Heart left ventricle (tissue), 16 donors: ENCODE measurements at places on chromosomes 12 and 14. TPM values are rescaled to one million over a fixed set of nuclear protein-coding genes. Genes with fewer than 3 reads are reported as not detected.
A peak's percentile ranks its signal among the peaks of the same experiment; 100 is the strongest.

DNA sequence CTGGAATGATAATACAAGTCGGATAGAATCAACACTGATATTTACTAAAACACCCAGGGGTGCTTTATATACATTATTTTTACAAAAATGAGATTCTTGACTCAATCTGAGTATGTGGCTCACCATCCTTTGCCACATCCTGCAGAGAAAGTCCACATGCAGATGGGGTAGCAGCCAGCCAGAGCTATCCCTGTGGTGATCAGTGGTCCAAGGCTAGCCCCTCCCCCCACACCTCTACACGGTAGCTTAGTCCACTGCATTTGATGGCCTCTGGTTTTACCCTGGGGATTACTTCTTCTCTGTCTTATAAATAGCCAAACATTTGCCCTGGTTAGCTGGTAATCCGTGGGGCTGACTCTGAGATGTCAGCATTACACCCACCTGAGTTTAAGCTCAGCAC lies 28.1 kb upstream of the TTC7B start:
- no peak overlapping the region for H3K4me3 ChIP-seq
- DNase-seq: no peak
- H3K27ac ChIP-seq: no peak overlapping the region
- no peaks in the 10 kb centered on the region for H3K36me3 ChIP-seq

DNA sequence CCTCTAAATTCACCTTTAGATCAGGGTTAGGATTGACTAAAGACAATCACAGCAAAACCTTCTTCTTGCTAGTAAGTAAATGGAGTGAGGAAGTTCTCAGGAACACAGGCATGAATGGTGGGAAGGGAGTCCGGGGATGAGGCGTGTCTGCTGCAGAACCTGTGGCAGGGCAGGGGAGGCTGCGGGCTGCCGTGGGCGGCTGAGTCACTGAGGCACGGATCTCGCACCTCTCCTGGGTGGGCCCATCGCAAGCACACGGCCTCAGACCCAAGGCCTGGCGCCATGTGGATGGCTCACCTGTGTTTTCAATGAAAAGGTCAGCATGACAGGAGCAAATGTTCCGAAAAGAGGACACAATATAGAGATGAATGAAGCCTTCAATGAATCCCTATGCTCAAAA lies 85.4 kb downstream of the PIWIL1 start:
- H3K4me1 ChIP-seq: no peaks in the 10 kb centered on the region
- H3K27ac ChIP-seq: no peak overlapping the region
- H3K27me3 ChIP-seq: no peaks in the 10 kb centered on the region
- no peaks in the 10 kb centered on the region for H3K36me3 ChIP-seq
- no peak overlapping the region for H3K4me3 ChIP-seq

- no peaks in the 10 kb centered on the region for H3K4me1 ChIP-seq
- no peaks in the 10 kb centered on the region for H3K27me3 ChIP-seq
- H3K4me3 ChIP-seq: no peak overlapping the region
These were observed 14.0 kb downstream of the MANSC1 start for GRCh38 chr12:12336049-12336411.

- H3K27ac ChIP-seq: no peak overlapping the region
- no peak for DNase-seq
- H3K27me3 ChIP-seq: no peaks in the 10 kb centered on the region
- H3K36me3 ChIP-seq: no peaks in the 10 kb centered on the region
- no peaks in the 10 kb centered on the region for H3K4me1 ChIP-seq
- H3K4me3 ChIP-seq: no peak overlapping the region
These were observed 88.5 kb upstream of the EVL start for GRCh38 chr14:99976681-99977080.

GRCh38 chr12:48525332-48525731 lies at the start of gene OR8S1:
Gene OR8S1 (plus strand): TSS chr12:48525632. CDS start chr12:48525632, 0 bp downstream.
- DNase-seq: no peak
- H3K27me3 ChIP-seq: no peaks in the 10 kb centered on the region
- no peaks in the 10 kb centered on the region for H3K4me1 ChIP-seq
- no peaks in the 10 kb centered on the region for H3K36me3 ChIP-seq
- H3K4me3 ChIP-seq: no peak within 1 kb of the TSS

- H3K27ac ChIP-seq: no peak overlapping the region
- no peaks in the 10 kb centered on the region for H3K4me1 ChIP-seq
- no peak for DNase-seq
- no peaks in the 10 kb centered on the region for H3K36me3 ChIP-seq
These were observed 5.5 kb upstream of the PFDN5 start for GRCh38 chr12:53289891-53290290.

GRCh38 chr12:92571169-92571568 lies 131.6 kb upstream of the PLEKHG7 start:
- H3K27ac ChIP-seq: no peak overlapping the region
- H3K27me3 ChIP-seq: no peaks in the 10 kb centered on the region
- DNase-seq: no peak
- H3K36me3 ChIP-seq: no peaks in the 10 kb centered on the region
- no peaks in the 10 kb centered on the region for H3K4me1 ChIP-seq

GRCh38 chr14:61925043-61925442 lies 162.8 kb downstream of the SNAPC1 start:
- no peaks in the 10 kb centered on the region for H3K27me3 ChIP-seq
- no peak overlapping the region for H3K27ac ChIP-seq
- H3K36me3 ChIP-seq: no peaks in the 10 kb centered on the region
- H3K4me3 ChIP-seq: no peak overlapping the region

DNA sequence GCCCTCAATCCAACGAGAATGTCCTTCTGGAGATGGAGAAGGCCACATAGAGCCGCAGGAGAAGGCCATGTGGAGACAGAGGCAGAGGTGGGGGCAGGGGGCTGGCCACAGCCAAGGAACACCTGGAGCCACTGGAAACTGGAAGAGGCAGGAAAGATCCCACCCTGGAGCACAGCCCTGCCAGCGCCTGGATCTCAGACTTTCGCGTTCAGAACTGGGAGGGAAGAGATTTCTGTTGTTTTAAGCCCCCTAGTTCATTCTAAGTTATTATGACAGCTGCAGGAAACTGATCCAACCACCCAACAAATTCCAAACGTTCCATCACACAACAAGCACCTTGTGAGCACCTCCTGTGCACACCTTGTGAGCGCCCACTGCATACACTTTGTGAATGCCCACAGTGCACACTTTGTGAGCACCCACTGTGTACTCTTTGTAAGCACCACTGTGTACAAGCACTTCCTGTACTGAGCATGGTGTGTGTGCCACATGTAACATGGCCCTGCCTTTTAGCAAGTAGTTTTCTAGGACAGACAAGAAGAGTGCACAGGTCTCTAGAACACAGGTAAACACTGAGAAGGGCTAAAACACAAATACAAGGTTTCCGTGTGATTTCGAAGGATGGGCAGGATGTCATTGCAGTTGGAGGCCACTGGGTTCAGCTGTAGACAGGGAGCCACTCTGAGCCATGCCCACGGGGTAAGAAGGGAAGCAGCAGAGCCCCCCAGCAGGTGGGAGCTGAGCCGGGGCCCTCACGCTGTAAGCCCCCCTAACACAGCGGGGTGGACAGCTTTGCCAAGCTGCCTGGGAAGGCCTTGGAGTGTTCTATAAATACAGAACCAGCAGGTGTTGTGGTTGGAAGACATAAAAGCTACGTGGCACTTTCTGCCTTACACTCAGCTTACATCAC lies 15.4 kb downstream of the RIMBP2 start:
- H3K4me1 ChIP-seq: no peaks in the 10 kb centered on the region
- no peak for DNase-seq
- H3K4me3 ChIP-seq: no peak overlapping the region

DNA sequence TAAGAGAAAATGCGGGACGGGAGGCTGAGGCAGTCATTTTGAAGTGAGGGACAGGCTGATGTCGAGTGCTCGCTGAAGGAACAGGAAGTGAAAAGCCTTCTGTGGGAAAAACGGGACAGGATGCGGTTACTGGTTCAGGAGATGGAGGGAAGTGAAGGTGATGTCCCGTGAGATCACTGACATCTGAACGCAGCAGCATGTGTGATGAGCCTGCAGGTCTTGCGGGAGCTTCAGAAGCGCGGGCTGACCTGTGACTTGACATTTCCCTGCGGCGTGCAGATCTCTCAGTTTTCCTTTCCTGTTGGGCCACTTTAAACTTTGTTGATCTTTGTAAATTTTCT lies 77.8 kb downstream of the DDX51 start:
- H3K27me3 ChIP-seq: no peaks in the 10 kb centered on the region
- no peaks in the 10 kb centered on the region for H3K4me1 ChIP-seq
- no peaks in the 10 kb centered on the region for H3K36me3 ChIP-seq

DNA sequence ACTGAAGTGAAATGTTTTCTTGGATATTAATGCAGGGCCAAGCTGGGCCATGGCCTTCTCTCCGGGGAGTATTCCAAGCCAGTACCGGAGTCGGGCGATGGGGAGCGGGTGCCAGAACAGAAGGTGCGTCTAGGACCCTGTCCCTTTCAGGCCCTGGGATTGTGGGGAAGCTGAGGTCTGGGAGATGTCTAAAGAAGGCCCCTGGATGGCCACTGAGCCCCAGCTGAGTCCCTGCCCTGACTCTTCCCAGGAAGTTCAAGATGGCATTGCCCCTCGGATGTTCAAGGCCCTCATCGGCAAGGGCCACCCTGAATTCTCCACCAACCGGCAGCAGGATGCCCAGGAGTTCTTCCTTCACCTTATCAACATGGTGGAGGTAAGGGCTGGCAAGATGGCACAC lies 7.2 kb upstream of the TPI1 start:
- H3K36me3 ChIP-seq: peaks cover 37% of the 10 kb centered on the region
- no peak overlapping the region for H3K4me3 ChIP-seq
- no peak for DNase-seq
- no peak overlapping the region for H3K27ac ChIP-seq

DNA sequence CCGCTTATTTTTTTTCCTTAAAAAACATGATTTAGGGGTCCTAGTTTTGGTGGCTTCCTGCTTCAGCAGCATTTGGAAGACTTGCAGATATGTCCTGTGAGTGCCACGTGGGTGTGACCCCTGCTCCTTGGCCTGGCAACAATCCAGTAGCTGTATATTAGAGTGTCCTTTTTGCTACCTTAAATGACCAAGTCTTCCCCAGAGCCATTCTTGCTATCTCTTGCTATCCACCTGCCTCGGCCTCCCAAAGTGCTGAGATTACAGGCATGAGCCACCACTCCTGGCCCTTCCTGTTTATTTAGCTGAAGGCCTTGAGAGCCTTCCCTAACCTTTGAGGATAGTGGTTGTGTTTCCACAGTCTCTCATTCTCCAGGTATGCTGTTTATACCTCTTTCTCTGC lies 17.0 kb downstream of the TPCN1 start:
- H3K27me3 ChIP-seq: no peaks in the 10 kb centered on the region
- H3K27ac ChIP-seq: peak overlapping the region; percentile 38
- H3K4me1 ChIP-seq: peaks cover 93% of the 10 kb centered on the region
- H3K36me3 ChIP-seq: no peaks in the 10 kb centered on the region
- no peak overlapping the region for H3K4me3 ChIP-seq

- no peak for DNase-seq
- H3K27me3 ChIP-seq: no peaks in the 10 kb centered on the region
- H3K36me3 ChIP-seq: no peaks in the 10 kb centered on the region
- no peak overlapping the region for H3K4me3 ChIP-seq
These were observed 173.3 kb upstream of the FAR2 start for GRCh38 chr12:28975564-28976340.

LTBP2 gene
- 29.5 TPM for total RNA-seq

ANO4 gene
- not detected for total RNA-seq

RNF212B gene
- not detected for total RNA-seq

CMTM5 gene
- total RNA-seq: 0.92 TPM

CLEC4D gene
- not detected for total RNA-seq

PRICKLE1 gene
- 21.1 TPM for total RNA-seq

SLCO1C1 gene
- 1.2 TPM for total RNA-seq

IL23A gene
- not detected for total RNA-seq

PSEN1 gene
- total RNA-seq: 20.0 TPM

INHBC gene
- not detected for total RNA-seq

B4GALNT3 gene
- 42.1 TPM for total RNA-seq

CLEC4C gene
- not detected for total RNA-seq

RFX4 gene
- total RNA-seq: not detected

NRXN3 gene
- total RNA-seq: 0.30 TPM

RNU4-1 gene
- 1,541 TPM for total RNA-seq

MMP17 gene
- total RNA-seq: 1.2 TPM
